Fibroblast of skin of right quadriceps (primary cell): ENCODE measurements at places on chromosomes 3 and 15.

- no peak for DNase-seq
Measured at GRCh38 chr3:13451301-13451673, 28.8 kb upstream of the HDAC11 start.

DNA sequence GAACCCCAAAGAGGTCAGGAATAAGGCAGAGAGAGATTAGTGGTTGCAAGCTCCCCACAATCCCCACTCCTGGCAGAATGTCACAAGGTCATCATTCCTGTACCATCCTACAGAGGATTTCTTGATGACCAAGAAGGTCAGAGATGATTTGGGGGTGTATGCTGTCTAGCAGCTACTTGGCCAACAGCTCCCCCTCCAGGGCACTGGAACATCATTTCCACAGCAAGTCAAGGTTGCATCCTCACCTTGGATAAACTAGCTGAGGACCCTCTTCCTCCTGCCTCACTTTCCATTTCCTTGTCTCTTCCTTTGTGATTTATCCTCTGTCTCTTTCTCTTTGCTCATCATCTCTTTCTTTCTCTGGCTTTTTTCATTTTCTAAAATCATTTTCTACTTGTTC, 106.3 kb downstream of the PROS1 start:
- DNase-seq = no peak

- DNase-seq = peak; percentile 8
Measured at GRCh38 chr15:79593119-79593869, 161.2 kb downstream of the MINAR1 start.

GRCh38 chr3:30370681-30371271, 235.6 kb upstream of the TGFBR2 start:
- peak; percentile 73 for DNase-seq

DNA sequence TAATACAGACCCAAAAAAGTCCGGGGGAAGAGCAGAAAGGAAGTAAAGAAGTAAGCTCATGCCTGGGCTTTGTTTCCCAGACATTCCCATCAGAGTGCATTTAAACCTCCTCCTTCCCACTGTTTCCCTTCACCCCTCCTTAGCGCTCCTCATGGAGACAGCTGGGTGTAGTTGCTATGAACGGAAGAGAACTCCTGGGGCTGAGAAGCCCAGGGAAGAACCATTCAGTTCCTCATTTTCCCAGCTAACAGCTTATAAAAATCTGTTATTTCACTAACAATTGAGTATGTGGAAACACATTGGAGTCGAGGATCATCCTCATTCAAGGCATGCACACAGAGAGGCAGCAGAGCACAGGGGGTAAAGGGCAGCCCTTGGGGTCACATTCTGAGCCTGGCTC, 299.3 kb downstream of the SHQ1 start:
- no peak for DNase-seq

GRCh38 chr3:169295126-169295525, 368.4 kb downstream of the MECOM start:
- DNase-seq = peak; percentile 7

DNA sequence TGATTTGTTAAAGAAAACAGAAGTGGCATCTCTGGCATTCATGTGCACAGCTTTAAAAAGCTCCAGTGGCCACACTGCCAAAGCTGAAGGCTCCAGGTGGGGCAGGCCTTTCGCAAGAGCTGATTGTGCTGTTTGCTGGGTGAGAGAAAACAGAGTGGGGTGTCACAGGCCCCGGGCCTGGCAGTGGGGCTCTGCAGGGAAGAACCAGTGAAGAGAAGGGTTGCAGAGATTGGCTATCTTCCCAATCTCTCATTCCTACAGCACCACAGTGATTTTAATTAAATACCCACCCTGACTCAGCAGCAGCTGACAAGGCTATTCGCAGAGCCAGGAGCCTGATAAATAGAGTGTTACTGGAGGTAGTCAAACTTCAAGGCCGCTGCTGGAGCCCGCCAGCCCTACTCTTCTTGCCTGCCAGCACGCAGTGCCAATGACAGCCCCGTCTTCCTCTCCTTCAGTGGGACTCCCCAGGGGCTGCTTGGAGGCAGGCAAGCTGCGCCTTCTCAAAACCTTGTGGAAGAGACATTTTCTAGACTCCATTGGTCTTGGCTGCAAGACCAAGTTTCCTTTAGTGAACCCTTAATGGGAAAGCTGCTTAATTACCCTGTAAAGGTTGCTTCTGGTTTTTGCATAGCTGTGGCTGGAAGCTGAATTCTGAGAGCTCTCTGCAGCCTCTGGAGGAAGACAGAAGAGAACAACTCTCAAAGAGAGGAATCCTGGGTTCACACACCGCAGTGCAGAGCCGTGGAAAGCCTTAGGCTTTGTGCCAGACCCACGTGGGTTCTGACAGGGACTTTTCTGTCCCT, 225.8 kb upstream of the SLCO3A1 start:
- no peak for DNase-seq

DNA sequence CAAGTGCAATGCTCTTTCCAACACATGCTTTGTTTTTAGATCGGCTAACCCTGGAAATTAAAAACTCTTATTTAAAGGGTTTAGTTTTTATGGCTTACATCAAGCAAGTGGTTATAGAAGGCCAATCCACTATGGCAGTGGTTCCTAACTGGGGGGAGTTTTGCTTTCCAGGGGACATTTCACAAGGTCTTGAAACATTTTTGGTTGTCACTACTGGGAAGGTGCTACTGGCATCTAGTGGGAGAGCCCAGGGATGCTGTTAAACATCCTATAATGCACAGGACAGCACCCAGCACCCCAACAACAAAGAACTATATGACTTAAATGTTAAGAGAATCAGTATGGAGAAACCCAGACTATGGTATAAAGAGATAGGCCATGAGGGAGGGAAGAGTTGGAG, 439.0 kb downstream of the NTRK3 start:
- DNase-seq = peak; percentile 11

- peak; percentile 89 for DNase-seq
Measured at GRCh38 chr3:58066842-58067241, 58.6 kb downstream of the FLNB start.

DNA sequence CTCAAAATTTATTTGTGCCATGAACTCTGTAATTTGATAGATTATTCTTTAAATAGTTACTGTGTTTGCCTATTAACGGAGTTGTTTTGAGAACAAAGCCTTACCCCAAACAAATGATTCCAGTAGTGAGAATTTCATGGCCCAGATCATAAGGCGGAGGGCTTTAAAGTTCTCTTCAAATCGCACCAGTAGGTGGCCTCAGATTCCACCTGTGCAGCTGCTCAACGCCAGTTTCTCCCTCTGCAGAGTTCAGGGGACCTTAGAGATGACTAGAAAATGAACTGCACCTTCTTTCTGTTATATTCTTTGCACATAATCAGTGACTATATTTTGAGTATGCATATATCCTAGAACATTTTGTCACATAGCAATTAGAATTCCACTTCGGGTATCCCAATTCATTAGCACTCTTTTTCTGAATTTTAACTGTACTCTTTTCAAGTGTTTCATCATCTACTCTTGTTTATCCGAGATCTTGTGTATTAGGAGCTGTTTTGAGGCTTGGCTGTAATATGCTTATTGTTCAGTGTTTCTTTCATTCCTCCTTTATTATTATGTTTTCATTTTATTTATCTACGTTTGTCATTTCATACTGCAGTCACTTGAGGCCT, 232.6 kb upstream of the CHRM5 start:
- DNase-seq = peak; percentile 24

GRCh38 chr3:140529096-140529495, 148.8 kb upstream of the TRIM42 start:
- peak; percentile 12 for DNase-seq

- no peak for DNase-seq
Measured at GRCh38 chr3:81299481-81299880, 462.0 kb downstream of the GBE1 start.

DNA sequence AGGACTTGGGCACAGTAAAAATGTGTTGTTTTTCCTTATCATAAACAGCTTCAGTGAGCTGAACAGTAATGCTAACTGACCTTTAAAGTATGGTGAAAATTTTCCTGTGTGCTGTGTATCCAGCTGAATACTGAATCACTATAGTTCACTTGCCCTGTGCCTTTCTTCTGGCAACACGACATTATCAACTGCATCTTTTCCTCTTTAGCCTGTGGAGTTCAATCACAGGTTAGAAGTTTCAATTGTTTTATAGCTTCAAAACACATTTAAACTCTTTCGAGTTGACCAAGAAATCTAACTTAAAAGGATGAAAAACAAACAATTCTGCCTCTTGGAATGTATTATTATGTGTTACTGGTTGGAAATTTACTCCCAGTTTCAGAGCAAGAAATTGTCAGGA, 1120.7 kb upstream of the ALCAM start:
- DNase-seq = no peak

DNA sequence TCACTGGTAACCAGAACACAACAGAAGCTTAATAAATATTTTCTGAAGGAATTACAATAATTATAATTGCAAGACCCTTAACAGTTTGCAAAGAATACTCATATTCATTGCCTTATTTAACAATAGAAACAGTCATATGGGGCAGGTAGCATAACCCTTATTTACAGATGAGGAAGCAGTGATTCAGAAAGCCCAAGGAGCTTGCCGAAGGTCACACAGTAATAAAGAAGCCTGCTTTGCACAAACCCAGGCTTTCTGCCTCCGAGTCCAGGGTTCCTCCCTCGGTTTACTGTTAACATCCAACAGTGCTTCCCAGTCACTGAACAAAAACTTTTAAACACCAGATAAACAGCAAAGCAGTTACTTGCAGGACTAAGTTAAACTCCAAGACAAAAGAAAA, 35.3 kb downstream of the SRGAP3 start:
- no peak for DNase-seq

GRCh38 chr3:23537101-23537551, 268.6 kb upstream of the UBE2E1 start:
- DNase-seq = no peak

GRCh38 chr3:24242012-24242698, 252.5 kb downstream of the THRB start:
- DNase-seq = peak; percentile 90

- no peak for DNase-seq
Measured at GRCh38 chr15:34973512-34973911, 4.0 kb upstream of the AQR start.

GRCh38 chr3:61354604-61355003, 103.4 kb upstream of the FHIT start:
- no peak for DNase-seq

GRCh38 chr3:3081381-3082233, 28.6 kb downstream of the IL5RA start:
- DNase-seq = no peak

- no peak for DNase-seq
Measured at GRCh38 chr3:106018929-106019550, 150.2 kb upstream of the CBLB start.

GRCh38 chr3:168239287-168239686, 143.6 kb upstream of the GOLIM4 start:
- DNase-seq = no peak

DNA sequence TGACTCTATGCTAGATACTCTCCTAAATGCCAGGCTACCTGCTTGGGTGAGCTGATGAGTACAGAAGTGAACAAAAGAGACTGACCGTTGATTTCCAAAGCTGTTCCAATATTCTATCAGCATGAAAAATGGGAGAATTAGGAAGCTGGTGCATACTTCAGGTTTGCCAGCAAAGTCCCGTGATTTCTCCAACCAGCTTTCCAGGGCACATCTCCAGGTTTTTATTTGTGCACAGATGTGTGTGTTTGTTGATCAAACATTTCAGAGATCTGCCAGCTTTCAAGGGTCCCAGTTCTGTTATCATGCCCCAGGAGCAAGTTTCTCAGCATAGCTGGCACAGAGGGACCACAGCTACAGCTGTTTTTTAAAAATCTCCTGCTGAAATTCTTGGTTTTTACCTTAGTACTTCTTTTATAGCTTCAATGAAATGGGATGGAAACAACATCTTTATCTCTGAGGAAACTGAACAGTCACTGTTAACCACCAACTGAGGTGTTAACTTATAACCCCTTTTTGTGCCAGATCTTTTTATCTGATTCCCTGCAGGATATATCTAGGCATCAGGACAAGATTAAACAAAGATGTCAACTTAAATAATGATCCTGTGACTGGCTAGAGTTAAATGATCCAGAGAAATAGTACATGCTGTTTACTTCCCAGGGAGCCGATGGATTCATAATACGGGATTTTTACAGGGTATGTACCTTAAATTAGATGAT, 380.8 kb downstream of the GRM7 start:
- no peak for DNase-seq

DNA sequence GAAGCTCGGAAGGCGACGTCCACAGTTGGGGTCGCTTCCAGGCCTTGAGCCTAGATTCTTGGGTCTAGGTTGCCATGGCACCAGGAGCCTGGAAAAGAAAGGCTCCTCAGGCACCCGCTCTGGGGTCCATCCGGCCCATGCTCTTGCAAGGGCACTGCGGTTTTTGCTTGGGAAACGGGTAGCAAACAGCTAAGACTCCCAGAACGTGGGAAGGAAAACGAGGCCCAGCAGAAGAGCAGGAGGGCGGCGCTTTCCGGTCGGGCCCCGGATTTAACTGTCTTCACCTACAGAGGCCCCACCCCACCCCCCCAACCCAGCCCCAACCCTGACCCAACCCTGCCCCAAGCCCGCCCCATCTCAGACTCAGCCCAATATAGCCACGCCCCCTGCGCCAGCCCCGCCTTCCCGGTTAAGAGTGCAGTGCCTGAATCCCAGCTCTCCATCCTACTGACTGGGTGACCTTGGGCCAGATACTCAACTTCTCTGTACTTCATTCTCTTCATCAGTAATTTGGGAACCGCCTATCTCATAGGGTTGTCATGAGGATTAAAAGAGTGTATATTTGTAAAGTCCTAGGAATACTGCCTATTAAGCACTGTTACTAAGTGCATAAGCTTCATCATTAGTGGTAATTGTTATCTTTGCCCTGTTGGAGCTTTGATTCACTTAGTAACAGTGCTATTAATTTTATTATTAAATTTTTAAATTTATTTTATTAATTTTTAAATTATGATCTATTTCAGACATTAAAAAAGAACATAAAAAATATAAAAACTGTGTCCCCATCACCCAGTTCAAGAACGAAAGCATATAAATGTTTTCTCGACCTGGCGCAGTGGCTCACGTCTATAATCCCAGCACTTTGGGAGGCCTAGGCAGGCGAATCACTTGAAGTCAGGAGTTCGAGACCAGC, 28.4 kb upstream of the SMAD6 start:
- DNase-seq = peak; percentile 71

- no peak for DNase-seq
Measured at GRCh38 chr15:74035121-74036017, 40.9 kb downstream of the PML start.

DNA sequence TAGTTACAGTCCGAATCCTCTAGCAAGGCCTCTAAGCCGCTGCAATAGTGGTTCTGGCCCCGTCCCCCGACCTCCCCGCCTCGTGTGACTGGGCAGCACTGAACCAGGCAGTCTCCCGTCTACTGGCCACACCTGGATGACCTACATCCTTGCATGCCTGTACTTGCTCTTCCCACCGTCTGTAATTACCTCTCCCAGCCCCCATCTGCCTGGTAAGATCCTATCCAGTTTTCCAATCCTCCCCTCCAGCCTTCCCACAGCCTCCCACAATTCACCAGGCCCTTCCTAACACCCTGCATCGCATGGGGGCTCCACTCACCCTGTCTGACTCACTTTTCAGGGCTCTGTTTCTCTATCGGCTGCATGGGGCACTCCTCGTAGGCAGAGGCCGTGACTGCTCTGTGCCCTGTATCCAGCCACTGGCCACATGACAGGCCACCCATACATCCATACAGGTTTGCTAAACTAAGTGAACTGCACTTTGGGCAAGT, 32.8 kb downstream of the XXYLT1 start:
- no peak for DNase-seq
